ENCODE measurements at places on chromosomes 1 and 21.
A peak's percentile ranks its signal among the peaks of the same experiment; 100 is the strongest.

DNA sequence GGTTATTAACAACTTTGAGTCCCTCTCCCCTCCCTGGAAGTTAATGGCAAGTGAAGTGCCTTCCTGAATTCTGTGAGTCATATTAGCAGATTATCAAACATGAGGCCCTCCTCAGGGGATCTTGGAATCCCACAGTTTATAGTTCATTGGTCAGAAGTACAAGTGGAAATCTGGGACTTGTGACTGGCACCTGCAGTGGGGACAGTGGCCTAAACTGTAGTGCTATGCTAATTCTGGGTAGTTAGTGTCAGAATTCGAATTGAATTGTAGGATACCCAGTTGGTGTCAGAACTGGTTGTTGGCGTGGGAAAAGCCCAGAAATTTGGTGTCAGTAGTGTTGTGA lies 26.2 kb downstream of the ZYG11B start:
- DNase-seq: no peak

DNA sequence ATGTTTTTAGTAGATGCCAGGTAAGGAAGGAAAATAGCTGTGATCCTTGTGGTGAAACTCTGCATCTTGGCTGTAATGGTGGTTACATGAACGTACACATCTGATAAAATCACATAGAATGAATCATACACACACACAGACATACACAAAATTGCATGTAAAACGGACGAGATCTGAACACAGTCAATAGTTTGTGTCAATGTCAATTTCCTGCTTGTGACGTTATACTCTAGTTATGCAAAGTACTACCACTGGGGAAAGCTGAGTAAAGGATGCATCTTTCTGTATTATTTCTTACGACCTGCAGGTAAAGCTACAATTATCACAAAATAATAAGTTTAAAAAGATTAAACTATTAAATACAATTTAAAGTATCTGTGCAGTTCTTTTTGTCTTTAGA lies 493.7 kb upstream of the ZP4 start:
- DNase-seq: no peak

DNA sequence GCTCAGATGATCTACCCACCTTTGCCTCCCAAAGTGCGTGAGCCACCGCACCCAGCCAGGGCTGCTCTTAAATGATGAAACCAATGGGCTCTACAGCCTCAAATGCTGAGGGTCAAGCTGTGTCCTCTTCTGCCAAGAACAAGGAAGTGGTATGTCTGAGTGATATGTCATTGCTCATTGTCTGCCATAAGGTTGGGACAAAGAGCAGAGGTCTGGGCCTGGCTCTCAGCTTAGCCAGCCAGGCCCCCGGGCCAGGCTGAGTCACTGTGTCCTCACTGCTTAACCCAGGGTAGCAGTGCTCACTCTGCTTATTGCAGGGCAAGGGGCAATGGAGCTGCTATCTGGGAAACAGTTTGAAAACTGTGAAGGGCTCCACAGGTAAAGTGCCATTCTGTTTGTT lies 8.3 kb upstream of the ETS2 start:
- no peak for DNase-seq

GRCh38 chr1:2432441-2432844 lies 20.1 kb upstream of the PEX10 start:
- no peak for DNase-seq

DNA sequence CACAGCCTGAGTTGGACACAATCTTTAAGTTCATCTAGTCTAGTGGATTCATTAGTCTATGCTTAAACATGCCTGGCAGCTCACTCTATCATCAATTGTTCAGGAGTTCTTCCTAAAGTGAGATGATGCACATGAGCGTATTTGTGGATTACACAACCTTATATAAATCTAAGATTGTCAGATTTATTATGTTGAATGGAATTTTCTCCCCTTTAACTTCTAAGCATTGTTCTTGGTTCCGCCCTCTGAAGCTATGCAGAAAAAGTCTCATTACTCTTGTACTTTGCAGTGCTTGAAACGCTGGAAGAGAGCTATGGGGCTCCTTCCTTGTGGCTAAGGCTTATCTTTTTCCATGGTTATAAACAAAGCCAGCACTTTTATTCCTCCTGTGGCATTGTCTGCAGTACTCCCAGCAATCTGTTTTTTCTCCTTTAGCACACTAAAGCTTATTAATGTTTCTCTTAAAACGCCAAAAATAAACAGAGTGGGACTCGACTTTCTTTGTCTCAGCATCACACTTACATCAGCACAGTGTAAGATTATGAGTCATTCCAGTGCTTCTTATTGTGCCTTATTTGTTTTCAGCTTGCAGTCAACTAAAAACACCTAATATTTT lies 316.8 kb upstream of the CAMK1G start:
- DNase-seq: no peak

DNA sequence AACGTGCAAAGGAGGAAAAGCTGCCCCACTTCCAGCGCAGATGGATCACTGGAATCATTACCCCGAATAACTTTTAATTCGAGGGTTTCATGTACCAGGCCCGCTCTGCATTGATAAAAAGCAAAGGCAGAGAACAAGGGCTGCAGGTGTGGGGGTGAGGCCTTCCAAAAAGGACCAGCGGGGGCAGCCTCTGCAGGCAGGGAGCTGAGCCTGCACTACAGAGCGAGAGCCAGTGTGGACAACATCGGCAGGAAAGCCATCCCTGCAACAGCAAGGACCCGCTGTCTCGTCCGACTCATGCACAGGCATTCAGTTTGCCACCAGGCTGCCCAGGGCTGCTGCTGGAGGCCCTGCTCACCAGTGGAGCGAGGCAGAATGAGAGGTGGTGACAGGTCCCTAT lies 27.1 kb upstream of the AJAP1 start:
- no peak for DNase-seq

DNA sequence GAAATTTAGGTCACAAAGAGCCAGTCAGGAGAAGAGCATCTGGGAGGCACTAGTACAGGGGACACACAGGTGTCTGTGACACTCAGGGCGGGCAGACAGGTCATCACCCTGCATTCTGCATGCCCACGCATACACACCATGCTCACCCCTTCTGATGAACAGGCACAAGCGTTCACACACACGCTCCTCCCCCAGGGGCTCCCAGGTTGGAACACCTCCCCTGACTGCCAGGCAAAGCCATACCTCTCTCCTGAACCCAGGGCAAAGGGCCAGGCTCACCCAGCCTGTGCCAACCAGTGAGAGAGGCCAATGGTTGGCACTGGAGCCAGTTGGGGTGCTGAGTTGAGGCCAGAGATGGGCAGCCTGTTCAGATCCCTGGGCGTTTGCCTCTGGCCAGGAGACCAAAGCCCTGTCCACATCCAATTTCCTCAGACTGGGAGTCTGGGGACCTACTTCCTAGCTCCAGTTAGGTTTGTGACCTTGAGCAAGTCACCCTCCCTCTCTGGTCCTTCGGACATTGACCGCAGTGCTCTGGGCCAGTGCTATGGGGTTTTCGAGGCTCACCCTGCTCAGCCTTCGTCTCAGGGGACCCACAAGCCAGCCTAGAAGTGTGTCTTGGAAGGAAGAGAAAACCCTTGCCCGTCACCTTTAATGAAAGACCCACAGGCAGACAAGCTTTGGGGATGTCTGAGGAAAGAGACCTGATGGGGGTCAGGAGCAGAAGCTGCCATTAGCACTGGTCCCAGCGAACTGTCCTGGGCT lies 5.8 kb upstream of the LAD1 start:
- no peak for DNase-seq

GRCh38 chr1:184823080-184823479 lies 68.4 kb upstream of the EDEM3 start:
- no peak for DNase-seq

GRCh38 chr1:169427081-169427641 lies at the start of gene CCDC181:
Gene CCDC181 (minus strand): TSS chr1:169427474. CDS start chr1:169424927, 2,547 bp downstream.
- peak; percentile 19 for DNase-seq

DNA sequence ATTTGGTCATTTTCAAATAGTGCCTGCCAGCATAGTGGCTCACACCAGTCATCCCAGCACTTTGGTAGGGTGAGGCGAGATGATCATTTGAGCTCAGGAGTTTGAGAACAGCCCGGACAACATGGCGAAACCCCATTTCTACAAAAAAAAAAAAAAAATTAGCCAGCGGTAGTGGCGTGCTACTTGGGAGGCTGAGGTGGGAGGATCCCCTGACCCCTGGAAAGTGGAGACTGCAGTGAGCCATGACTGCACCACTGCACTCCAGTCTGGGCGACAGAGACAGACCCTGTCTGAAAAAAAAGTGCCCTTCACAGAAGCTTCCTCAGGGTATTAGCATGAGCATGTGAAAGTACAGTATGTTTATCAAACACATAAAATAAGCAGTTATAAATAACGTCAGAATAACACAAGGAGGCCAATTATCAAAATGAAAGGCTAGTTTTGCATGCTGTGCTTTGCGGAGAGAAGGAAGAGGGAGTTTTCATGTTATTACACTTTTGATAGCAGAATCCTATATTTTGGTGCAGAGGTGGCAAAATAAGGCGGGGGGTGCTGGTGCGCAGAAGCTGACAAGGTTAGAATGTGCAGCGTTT lies 781 bp upstream of the METTL13 start:
- DNase-seq: no peak

GRCh38 chr1:229035054-229035747 lies 235.7 kb upstream of the RAB4A start:
- no peak for DNase-seq

- no peak for DNase-seq
Measured at GRCh38 chr1:908661-909060, 15.1 kb upstream of the SAMD11 start.

GRCh38 chr1:241592273-241592958 lies 47.8 kb downstream of the CHML start:
- DNase-seq: no peak

GRCh38 chr1:41363591-41364320 lies 2.5 kb downstream of the FOXO6 start:
- peak; percentile 22 for DNase-seq

DNA sequence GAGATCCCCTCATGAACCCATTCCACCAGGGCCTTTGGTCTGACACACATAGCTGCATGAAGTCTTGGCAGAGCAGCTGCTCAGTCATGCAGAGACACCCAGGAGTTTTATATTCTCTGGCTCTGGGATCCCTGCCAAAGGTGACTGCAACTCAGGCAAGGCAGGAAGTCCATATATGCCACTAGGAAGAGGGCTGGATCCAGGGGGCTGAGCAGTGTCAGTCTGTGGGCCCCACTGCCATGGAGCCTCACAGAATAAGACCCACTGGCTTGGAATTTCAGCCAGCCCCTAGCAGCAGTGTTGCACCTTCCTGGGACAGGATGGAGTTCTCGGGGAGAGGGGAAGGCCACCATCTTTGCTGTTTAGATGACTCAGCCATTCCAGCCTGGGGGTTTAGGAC lies 199.7 kb downstream of the TBX15 start:
- DNase-seq: no peak

DNA sequence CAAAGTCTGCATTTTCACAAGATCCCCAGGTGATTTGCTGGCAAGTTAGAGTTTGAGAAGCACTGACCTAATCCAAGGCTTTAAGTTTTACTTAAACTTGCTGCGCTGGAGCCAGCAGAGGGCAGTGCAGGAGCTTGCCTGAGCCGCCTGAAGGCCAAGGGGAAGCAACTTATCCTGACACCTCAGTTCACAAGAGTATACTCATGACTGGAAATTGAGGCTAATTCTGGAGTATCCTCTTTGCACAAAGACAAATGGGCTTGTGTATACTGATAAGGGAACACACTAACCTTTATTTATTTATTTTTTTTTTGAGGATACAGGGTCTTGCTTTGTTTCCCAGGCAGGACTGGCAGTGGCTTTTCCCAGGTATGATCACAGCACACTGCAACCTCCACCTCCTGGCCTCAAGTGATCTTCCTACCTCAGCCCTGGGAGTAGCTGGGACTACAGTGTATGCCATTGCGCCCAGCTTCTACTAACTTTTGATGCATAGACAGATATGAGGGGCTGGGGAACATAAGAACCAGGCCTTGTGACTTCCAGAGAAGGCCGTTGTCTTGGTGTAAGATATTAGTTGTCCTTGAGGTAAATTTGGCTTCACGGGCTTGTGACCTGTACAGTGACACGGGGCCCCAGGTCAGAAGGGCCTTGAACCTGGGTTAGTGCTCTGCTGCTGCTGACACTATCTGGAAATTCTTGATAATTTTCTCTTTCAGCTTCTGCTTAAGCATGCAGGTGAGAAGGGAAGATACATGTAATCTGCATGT lies 29.0 kb upstream of the SLAMF1 start:
- peak; percentile 24 for DNase-seq

GRCh38 chr1:36175137-36176095 lies 19.5 kb downstream of the MAP7D1 start:
- DNase-seq: no peak

- DNase-seq: no peak
Measured at GRCh38 chr1:184598403-184599193, 156.1 kb downstream of the EDEM3 start.

DNA sequence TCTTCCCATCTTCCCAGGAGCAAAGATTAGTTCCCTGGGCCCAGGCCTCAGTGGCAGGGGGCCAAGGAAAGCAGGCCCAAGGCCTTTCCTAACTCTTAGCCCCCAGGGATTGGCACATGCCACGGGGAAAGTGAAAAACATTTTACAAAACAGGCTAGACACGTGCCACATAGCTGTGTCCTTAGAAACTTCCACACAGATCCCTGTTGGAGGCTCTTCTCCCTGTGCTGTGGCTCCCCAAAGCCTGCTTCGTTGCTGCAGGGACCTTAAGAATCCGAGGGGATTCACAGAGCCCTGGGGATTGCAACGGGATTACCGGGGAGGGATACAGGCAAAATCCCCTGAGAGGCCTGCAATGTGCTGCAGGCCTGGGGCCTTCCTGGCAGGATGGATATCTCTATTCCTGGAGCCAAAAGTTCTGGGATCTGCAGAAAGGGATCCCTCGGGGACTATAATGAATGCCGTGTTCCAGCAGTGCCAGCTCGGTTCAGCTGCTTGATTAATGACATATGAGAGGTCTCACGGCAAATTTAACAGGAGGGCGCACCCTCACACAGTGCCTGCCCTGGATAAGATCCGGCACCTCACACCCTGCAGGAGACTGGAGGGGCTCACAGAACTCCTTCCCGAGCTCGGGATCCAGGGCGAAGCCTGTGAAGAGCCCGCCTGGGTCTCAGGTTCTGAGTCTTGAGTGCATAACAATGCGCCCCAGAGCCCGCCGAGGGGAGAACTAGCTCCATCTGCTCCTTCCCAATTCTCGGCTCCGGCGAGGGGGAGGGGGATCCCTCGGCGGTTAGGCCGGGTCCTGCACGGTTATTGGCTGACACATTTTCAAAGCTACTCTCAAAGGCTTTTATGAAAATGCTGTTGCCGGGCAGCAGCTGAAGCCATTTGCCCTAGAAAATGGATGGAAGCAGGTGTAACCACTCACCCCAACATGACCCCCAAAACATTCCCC lies 15.3 kb upstream of the RGS8 start:
- DNase-seq: peak; percentile 68

GRCh38 chr1:171403393-171403792 lies 81.9 kb upstream of the PRRC2C start:
- DNase-seq: no peak

- DNase-seq: no peak
Measured at GRCh38 chr21:33198346-33199099, 31.2 kb upstream of the IFNAR2 start.

All from D721Med (cell line).